AG08396 (cell line): ENCODE measurements at places on chromosomes 2 and 18.

DNA sequence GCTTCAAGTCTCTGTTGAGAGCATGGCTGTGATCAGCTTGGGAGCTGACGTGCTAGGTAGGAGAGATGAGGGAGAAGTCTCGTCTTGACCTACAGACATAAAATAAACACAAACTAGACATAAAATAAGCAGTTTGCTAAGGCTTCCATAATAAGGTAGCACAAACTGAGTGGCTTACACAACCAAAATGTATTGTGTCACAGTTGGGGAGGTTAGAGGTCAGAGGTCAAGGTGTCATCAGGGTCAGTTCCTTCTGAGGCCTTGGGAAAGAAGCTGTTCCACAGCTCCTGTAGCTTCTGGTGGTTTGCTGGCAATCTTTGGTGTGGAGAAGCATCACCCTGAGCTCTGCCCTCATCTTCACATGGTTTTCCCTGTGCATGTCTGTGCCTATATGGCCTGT, 20.2 kb downstream of the DAW1 start:
- no peak for DNase-seq

- no peak for DNase-seq
Observed at GRCh38 chr2:16166327-16166981, 226.1 kb downstream of the MYCN start.

- DNase-seq, result no peak
Observed at GRCh38 chr2:74573747-74574562, 19.4 kb downstream of the DOK1 start.

DNA sequence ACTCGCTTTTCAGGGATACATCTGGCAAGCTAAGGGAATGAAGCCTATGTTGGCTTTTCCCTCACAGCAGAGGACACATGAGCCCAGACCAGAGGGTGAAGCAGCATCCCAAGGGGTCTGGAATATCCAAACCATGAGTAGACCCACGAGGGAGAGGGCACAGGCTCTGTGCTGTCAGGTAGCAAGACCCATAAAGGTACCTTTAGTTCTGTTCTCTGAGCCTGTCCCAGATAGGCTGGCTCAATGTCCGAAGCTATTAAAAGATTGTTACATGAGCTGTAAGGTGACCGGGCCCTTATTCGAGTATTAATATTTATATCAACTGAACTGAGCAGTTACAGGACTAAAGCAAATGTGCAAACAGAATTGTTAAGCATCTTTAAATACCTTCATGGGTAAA, 52.2 kb downstream of the TPGS2 start:
- no peak for DNase-seq

- DNase-seq, result peak; percentile 44
Observed at GRCh38 chr2:55014962-55015939, 35.0 kb downstream of the RTN4 start.

GRCh38 chr2:207724113-207724512, 12.7 kb downstream of the CCNYL1 start:
- DNase-seq, result no peak

DNA sequence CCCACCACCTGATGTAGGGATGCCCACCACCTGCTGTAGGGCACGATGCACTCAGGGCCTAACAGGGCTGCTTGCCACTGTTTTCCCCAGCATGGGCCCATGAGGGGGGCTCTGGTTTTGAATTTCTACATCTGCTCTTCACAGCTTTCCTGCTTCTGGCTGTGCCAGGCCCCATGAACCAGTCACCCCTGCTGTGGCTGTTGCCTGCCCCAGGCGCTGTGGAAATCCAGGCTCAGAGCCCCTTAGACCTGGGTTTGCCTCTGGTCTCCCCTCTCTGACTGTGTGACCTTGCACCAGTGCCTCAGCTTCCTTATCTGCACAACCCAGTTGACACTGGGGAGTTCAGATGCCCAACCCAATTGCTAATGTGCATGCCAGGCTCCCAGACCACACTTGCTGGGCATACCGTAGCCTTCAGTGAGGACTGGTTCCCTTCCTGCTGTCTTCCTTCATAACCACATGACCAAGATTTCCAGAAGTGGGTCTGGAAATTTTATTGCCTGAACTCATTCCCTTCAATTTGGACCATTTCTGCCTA, 6.0 kb upstream of the MLPH start:
- no peak for DNase-seq

DNA sequence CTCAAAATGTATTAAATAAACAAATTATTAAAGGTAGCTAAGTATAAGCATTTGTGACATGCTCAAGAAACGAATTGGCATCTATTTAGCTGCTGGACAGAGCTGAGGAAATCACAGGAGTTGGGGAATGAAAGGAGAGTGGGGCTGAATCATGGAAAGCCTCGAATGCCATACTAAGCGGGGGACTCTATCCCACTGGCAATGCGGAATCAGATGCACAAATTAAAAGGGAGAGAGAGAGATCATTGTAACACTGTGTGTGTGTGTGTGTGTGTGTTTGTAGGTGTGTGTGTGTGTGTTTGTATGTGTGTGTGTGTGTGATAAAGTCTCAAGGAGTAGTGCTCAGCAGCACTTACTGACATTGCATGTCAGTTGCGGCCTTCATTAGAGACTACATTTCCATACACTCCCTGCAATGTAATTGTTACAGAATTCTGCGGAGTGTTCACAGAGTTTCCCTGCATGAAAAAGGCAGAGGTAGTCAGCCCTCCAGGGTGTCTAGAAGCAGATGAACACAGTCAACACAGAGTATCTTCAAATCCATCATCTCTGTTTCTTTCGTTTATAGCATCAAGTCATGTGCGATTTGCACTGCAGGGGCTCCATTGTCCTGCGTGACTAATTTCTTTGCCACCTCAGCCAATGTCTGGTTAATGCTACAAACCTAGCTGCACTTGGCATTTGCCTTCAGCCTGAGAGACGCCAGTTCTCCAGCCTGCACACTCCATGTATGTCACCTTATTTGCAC, 111.7 kb upstream of the CYRIA start:
- no peak for DNase-seq

DNA sequence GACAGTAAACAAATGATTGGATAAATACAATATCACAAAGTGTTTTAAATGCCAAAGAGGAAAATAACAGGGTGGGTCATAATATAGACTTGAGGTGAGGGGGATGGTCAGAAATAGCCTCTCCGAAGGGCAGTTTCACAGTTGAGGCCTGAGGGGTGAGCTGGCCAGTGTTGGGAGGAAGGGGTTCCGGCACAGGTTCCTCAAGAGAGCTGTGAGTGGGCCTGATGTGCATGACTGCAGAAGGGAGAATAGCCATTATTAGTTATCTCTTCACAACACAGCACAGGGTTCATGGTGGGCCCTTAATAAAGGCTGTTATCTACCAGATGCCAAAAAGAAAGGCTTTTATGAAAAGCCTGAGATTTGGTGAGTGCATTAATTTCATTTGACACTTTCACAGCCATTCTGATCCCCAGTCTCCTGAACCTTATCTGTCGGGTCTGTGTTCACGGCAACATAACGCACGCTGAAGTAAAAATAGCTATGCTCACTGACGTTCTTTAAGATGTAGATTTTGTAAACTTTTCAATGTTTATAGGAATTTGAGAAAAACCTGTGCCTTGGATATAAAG, 39.6 kb downstream of the POLR1A start:
- DNase-seq, result no peak

DNA sequence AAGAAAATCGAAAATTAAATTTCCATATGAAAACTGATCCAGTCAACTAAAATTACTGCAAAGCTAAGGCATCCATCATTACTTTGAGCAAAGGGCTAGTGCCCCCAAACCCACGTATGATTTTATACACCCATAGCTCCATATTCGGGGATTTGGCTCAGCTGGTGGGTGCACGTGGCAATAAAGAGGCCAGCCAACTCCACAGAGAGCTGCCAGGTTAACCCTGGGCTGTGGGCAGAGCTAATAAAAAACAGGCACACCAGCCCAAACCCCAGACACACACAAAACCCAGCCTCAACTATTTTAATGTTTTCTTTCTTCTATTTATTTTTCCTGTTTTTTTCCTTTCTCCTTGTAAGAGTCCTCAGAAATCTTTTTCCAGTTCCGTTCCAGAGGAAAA, 151.3 kb upstream of the SOX11 start:
- DNase-seq, result no peak

- DNase-seq, result peak; percentile 60
Observed at GRCh38 chr2:1605102-1606045, 138.9 kb downstream of the PXDN start.

DNA sequence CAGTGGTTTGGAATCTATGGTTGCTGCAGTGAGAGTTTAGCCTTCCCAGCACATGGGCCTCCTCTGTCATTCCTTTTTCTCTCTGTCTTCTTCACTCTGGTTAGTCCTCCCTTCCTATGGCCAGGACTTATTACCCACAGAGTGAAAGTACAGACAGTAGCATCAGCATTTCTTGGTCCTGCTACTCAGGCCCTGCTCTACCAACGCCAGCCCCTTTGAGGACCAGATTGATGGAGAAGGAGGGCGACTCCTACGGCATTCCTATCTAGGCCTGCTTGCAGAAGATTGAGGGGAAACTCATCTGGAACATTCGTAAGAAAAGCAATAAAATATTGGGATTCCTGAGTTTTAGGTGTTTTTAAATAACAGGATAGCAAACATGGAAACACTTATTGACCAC, 43.5 kb downstream of the BMP10 start:
- DNase-seq, result no peak

GRCh38 chr18:48445540-48445939, 36.4 kb upstream of the ZBTB7C start:
- DNase-seq, result peak; percentile 70

GRCh38 chr2:202052235-202052634, 18.6 kb downstream of the FZD7 start:
- DNase-seq, result no peak

GRCh38 chr2:169050476-169051240, 18.7 kb upstream of the DHRS9 start:
- no peak for DNase-seq

- DNase-seq, result peak; percentile 26
Observed at GRCh38 chr2:220847589-220847988, 724.5 kb downstream of the EPHA4 start.

- no peak for DNase-seq
Observed at GRCh38 chr18:78138983-78139496, 840.6 kb upstream of the SALL3 start.

DNA sequence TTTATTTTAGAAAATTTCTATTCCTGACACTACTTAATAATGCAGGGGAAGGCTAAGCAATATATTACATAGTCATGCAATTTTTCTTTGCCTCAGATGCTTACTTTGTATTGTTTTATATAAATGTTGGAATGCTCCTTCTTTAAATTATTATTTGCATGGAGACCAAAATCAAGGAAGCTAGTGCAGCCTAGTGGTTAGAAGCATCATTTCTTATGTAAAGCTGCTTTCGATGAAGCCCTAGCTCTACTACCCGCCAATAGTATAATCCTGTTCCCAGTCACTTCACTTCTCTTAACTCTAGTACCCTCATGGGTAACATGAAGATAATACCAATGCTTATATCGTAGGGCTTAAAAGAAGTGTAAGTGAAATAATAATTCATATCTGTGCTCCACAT, 198.9 kb downstream of the LRATD1 start:
- peak; percentile 7 for DNase-seq

- no peak for DNase-seq
Observed at GRCh38 chr2:164667566-164667965, 46.3 kb upstream of the GRB14 start.

- no peak for DNase-seq
Observed at GRCh38 chr2:17958466-17959092, 80.1 kb downstream of the KCNS3 start.

DNA sequence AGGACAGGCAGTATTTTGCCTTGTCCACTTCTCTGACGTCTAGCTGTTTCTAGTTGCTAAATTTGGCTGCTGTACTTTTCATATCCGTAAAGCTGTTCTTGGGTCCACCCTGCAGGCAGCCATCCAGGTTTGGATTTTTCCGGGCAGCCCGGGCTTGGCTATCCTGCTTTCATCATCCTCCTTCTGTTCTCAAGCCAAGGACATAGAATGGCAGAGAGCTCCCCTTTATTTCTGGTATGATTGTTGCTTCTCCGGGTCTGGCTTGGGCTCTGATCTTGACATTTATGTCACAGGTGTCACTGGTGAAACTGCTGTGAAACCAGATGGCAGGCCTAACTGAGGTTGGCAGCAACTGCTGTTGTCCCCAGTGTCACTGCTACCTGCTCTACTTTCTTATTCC, 35.5 kb downstream of the SCN2A start:
- DNase-seq, result no peak

DNA sequence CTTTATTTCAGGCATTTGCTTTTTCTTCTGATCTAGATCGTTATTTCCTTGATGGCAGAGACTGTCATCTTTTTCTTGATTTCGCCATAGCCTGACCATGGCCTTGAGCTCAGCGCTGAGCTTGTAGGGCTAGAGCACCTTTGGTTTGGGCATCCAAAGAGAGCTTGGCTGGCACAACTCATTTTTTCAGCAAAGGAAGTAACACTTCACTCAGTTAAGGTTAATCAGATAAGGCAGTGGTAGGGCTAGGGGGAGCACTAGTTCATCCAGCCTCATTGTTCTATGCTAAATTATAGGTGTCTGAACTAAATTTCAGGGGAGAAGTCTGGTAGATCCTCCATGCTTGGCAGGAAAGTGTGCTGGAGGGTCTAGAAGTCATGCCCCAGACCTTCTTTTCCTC, 125.0 kb downstream of the SETBP1 start:
- no peak for DNase-seq

DNA sequence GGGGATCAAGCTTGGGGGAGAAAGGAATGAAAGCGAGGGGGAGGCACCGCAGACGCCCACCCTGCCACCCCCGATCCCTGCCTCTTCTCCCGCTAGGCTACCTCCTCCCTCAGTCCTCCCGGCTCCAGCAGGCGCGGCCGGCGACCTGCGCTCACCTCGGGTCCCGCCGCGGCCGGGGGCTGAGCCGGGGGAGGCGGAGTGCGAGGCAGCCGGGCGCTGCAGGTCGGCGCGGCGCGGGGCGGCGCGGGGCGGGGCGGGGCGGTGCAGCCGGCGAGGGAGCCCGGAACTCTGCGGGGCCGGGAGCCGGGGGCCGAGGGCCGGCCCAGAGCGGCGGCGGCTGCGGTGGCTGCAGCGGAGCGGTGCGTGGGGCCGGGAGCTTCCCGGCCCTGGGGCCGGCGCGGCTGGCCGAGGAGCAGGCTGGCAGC, 477 bp downstream of the ACVR1 start:
- DNase-seq, result no peak

DNA sequence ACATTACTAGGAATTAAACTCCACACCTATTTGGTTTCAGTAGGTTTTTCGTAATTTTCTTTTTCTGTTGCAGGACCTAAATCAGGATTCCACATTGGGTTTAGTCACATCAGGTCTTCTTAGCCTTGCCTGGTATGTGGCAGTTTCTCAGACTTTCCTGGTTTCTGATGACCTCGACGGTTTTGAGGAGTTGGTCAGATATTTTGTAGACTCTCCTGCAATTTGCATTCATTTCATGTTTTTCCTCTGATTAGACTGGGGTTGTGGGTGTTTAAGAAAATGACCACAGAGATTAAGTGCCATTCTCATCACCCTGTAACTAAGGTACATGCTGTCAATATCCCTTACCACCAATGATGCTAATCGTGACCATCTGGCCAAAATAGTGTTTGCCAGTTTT, 97.3 kb upstream of the ST6GAL2 start:
- DNase-seq, result no peak

DNA sequence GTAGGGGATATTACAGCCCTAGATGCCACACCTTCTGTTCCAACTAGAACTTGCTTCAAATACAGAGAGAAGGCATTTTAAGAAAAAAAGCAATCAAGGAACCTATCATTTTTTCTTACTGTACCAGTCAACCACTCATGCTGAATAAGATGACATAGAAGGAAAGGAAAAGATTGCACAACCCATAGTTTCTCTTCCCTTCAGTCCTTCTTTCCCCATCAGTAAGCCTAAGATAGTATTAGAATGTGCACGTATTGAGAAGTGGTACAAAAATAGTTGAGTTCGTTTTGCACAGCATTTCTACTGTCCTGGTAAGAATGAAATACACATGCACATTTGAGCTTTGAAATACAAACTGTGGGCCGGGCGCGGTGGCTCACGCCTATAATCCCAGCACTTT, 27.0 kb upstream of the HK2 start:
- DNase-seq, result no peak
